ENCODE measurements at places on chromosomes 1 and 21.

DNA sequence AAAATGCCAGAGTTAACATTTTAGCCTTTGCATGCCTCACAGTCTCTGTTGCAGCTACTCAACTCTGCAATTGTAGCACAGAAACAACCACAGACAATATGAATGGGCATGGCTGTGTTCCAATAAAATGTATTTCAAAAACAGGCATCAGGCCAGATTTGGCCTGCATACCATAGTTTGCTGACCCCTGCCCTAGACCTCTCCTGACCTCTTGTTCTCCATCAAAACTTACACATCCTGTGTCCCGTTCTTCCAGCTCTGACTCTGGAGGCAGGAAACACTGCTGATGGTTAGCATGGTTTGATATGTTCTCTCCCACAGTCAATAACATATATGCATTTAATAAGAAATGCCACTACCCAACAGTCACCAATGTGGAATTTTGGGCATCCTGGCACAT lies 138.6 kb downstream of the LMX1A start:
- DNase-seq, result no peak

DNA sequence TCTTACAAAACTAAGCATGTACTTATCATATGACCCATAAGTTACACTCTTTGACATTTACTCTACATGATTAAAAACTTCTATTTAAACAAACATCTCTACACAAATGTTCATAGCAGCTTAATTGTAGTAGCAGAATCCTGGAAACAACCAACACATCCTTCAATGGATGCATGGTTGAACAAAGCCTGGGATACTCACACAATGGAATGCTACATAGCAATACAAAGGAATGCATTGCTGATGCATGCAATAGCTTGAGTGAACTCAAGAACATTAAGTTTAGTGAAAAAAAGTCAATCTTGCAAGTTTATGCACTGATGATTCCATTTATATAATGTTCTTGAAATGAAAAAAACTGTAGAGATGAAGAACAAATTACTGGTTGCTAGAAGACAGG lies 686.9 kb downstream of the LRRIQ3 start:
- DNase-seq, result no peak

- no peak for DNase-seq
Observed at GRCh38 chr1:108881369-108881768, 4.6 kb downstream of the GPSM2 start.

- DNase-seq, result no peak
Observed at GRCh38 chr21:43195121-43196021, 26.6 kb downstream of the CRYAA start.

Measured in Caki2 (cell line).